Retina (tissue), 1 donor: ENCODE measurements at places on chromosomes 6 and 20.

- no peak for DNase-seq
Observed at GRCh38 chr6:88494401-88495140, 328.4 kb upstream of the CNR1 start.

GRCh38 chr20:29452186-29452585 is 1805.3 kb upstream of the DEFB115 start:
- DNase-seq: no peak

DNA sequence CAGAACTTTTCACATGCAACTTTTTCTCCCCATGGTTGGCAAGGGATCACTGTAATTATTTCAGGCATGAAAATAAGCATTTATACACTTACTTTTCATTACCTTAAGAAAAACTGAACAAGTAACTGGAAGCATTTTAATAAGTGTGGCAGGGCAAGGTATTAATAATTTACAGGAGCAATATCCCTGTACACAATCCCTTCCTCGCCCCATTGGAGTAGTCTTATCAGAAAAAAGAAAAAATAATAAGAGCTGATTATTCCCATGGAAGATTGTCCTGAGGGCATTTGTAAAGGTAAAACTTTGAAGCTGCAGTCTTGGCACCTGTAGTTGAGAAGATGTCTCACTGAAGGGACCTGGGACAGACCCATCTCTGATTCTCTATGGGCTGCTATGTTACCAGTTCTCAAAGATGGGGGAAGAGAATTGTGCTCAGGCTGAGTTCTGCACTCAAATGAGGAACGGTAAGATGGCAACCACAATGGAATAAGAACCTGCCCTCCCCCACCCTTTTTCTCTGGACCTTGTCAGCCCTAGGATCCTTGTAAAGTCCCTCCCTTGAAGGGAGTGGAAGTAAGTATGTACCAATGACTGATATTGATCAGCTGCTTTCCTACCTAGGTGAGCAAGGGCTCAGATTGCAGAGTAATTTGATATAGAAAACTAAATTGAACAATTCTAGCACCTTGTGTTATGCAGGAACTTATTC is 70.0 kb upstream of the AHI1 start:
- no peak for DNase-seq

GRCh38 chr6:63634630-63635029 is 972 bp upstream of the PHF3 start:
- DNase-seq: no peak

DNA sequence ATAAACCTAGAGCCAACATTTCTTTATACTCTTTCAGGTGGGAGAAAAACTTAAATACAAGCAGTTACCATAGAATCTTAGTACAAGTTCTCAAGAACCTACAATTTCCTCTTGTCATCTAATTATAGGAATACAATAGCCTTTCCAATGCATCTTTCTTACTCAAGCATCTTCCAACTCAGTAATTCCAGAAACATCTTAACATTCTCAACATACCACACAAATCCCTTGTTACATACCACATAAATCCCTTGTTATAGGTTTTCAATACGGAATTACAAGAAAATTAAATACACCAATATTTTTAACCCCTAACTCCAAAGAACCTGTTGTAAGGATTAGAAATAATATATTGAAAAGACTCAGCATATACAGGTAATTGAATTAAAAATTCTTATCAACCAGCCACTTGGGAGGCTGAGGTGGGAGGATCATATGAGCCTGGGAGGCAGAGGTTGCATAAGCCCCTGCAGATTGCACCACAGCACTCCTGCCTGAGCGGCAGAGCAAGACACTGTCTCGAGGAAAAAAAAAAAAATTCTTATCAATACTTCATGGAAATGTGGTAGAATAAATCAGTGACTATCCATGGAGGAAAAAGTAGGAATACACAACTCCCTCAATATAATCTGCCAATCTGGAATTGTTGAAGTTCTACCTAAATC is 127.5 kb upstream of the CCDC28A start:
- DNase-seq: no peak
